ENCODE measurements at places on chromosomes 16 and 17. TPM values are rescaled to one million over a fixed set of nuclear protein-coding genes. Genes with fewer than 3 reads are reported as not detected.

DNA sequence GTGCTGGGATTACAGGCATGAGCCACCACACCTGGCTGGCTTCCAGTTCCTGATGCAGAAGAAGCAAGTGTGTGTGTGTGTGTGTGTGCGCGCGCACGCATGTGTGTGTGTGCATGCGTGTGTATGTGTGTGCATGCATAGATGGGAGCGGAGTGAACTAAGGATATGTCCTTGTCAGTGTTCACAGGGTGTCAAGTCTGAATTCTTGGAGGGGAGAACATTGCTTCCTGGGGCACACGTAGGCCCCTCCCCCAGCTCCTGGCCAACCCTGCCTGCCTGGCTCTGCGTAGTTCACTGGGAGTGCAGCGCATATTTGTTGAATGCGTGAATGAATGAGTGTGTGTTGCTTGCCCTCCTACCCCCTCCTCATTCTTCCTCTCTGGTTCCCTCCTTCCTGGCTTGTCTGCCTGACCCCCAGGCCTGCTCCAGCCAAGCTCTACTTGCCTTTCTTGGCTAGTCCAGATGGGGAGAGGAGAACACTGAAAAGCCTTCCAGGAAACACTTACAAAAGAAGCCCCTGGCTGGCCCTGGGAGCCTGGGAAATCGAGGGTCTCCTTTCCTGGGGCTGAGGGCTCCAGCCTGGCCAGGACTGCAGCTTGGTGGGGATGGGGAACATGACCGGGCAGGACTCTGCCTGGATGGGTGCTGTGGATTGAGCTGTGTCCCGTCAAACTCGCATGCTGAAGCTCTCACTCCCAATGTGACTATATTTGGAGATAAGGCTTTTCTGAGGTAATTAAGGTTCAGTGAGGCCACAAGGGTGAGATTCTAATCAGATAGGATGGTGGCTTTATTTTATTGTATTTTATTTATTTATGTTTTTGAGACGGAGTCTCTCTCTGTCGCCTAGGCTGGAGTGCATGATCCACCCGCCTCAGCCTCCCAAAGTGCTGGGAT, 27.9 kb downstream of the IGFBP4 start:
- peak; percentile 96 for DNase-seq

The OSGIN1 gene
- total RNA-seq: 6.6 TPM

GRCh38 chr16:23905027-23905426, 69.2 kb downstream of the PRKCB start:
- DNase-seq: peak; percentile 6

DNA sequence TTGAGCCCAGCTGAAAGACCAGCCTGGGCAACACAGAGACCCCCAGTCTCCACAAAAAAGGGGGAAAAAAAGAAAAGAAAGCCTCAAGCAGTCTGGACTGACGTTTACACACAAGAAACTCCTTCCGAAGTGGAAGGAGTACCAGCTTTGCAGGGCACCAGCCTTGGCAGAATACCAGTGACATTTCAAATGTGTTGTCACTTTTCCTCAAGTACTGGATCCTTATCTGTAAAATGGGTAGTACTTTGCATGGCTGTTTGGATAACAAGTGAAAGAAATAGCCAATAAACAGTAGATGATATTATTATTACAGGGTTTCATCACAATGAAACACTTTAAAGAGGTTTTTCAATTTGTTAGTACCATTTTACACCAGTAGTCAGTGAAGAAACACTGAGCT, 14.2 kb downstream of the YWHAE start:
- no peak for DNase-seq

The DUSP3 gene
- 51.2 TPM for total RNA-seq
